CD4-positive, alpha-beta T cell treated with Interleukin-12 subunit alpha and Interleukin-12 subunit beta, for 1 hour (primary cell): ENCODE measurements at places on chromosomes 16 and 17.

GRCh38 chr17:69607162-69607834 is 192.8 kb downstream of the MAP2K6 start:
- peak; percentile 3 for DNase-seq

DNA sequence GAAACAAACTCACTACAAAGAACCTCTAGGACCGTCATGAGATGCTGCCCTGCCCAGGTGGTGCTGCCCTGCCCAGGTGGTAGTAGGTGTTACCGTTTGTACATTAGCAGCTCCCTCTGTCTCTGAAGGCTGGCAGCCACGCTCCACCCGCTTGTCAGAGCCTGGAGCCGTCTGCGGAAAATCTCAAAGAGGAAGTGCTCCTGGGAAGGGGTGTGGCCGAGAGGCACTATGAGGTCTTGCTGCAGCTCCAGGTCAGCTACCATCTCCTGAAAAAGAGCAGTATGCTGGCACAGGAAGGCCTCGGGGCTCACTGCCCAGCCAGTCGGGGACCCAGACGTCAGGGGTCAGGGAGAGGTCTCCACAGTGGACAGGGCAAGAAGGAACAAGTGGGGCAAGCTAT is 28.3 kb downstream of the ZNF276 start:
- DNase-seq: no peak

- no peak for DNase-seq
These were observed 17.7 kb downstream of the NUBP1 start for GRCh38 chr16:10761373-10761772.

- DNase-seq: no peak
These were observed 10.8 kb upstream of the APOH start for GRCh38 chr17:66240013-66240412.

GRCh38 chr17:13044572-13045065 is 26.8 kb upstream of the ELAC2 start:
- DNase-seq: no peak

GRCh38 chr16:69852815-69853214 is 90.7 kb downstream of the WWP2 start:
- no peak for DNase-seq

GRCh38 chr16:14445937-14446715 is 183.9 kb downstream of the PARN start:
- no peak for DNase-seq

DNA sequence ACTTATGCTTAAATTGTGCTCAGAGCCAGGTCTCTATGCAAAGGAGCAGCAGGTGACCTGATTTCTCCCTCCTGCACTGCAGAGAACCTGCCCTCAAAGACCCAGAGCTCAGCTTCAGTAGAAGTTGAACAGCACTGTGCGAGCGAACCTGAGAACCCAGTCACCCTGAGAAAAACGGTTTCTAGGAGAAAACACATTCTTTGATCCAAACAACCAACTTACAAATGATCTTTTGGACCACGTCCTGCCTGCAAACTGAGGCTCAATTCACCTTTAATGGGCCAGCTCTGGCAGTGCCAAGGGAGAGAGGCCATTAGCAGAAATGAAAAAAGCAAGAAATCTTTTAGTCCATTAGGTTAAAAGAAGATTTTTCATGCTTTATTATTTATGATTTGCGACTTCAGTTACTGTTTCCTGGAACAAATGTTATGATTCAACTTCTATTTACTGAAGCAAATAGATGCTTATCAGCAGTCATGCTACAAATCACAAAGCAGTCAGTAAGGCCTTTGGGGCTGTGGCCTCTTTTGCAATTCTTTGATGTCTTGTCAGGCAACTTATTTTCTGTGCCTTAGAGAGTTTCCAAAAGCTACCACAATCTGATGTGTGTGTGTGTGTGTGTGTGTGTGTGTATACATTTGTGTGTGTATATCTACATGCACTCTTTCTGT is 65.7 kb upstream of the LRRC37A3 start:
- peak; percentile 84 for DNase-seq

- no peak for DNase-seq
These were observed 29.1 kb downstream of the ENDOV start for GRCh38 chr17:80443916-80444643.

GRCh38 chr16:67645397-67646121 is 615 bp downstream of the CARMIL2 start:
- DNase-seq: no peak

DNA sequence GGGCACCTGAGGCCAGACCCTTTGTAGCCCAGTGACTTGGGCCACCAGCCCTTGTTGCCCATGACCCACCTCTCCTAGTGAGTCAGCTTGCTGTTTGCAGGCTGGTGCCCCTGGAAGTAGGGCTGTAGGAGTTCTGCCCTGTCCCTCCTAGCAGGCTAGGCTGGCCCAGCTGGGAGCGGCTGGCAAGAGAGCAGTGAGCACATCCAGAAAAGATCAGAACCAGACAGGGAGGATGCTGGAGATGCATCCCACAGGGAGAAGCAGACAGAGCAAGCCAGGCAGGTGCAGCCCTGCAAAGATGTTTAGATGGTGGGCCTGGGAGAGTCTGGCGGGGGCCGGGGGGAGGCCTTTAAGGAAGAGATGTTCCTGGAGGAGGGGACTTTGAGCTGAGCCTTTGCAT is 2.4 kb downstream of the SLC5A10 start:
- no peak for DNase-seq

GRCh38 chr17:65855245-65855644 is 293.8 kb upstream of the AXIN2 start:
- no peak for DNase-seq

DNA sequence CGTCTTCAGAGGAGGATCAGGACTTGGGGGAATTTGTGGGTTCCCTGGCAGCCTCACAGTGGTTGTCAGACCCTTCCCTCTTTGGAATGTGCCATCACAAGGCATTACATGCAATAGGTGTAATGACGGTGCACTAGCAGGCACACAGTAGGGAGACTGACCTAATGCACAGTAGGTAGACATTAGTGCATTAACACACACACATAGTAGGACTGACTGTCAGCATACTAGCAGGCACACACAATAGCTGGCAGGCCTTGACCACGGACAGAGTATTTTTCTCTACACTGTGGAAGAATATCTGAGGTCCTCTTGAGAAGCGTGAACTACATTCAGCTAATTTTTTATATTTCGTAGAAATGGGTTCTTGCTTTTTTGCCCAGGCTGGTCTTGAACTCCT is 10.9 kb upstream of the UBALD2 start:
- no peak for DNase-seq

DNA sequence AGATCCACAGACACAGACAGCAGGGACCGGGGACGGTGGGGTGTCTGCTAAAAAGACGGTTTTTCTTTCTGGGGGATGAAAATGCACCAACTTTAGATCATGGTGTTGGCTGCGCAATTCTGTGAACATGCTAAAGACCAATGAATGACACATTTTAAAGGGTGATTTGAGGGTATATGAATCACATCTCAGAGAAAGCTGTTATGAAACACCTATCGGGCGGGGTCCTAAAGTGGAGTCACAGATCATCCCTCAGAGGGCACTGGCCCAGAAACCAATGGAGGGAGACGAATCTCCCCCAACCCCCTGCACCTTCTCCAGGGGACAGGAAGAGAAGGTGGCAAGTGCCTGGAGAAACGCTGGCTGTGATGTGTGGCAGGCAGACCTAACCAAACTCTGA is 26.0 kb downstream of the KLHDC4 start:
- DNase-seq: no peak

DNA sequence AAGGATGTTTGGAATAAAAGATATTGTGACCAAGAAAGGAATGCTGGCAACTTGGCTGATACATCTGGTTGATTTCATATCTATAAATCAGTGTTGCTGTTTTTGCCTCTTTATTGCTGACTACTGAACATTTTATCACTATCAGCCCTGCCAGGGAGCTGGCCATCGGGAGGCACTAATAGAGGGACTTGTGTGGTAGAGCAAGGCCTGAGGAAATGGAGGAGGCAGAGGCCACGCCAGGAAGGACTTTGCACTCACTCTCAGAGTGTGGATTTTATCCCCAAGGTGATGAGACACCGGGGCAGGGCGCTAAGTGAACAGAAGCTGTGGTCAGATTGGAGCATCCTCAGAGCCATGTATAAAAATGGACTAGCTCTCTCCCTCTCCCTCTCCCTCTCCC is 9.3 kb upstream of the CYB561 start:
- no peak for DNase-seq

GRCh38 chr17:74024871-74025531 is 178.5 kb upstream of the RPL38 start:
- DNase-seq: no peak

DNA sequence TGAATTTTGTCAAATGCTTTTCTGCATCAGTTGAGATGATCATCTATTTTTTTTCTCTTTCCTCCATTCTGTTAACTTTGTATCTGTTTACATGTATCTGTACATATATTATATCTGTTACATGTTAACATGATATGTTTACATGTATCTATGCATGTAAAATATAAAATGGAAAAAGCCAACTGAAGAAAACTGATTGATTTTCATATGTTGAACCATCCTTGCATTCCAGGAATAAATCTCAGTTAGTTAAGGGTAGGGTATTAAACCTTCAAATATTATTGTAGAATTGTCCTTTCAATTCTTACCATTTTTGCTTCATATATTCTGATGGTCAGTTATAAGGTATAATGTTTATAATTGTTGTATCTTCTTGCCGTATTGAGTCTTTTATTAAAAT is 336.1 kb downstream of the ZFHX3 start:
- no peak for DNase-seq

GRCh38 chr16:29839822-29840221 is 19.6 kb downstream of the MVP start:
- no peak for DNase-seq

- no peak for DNase-seq
These were observed 24.7 kb upstream of the PSMD7 start for GRCh38 chr16:74271872-74272271.

GRCh38 chr17:15119968-15120367 is 145.2 kb downstream of the PMP22 start:
- DNase-seq: no peak

GRCh38 chr17:72342627-72343527 is 222.1 kb downstream of the SOX9 start:
- DNase-seq: no peak

DNA sequence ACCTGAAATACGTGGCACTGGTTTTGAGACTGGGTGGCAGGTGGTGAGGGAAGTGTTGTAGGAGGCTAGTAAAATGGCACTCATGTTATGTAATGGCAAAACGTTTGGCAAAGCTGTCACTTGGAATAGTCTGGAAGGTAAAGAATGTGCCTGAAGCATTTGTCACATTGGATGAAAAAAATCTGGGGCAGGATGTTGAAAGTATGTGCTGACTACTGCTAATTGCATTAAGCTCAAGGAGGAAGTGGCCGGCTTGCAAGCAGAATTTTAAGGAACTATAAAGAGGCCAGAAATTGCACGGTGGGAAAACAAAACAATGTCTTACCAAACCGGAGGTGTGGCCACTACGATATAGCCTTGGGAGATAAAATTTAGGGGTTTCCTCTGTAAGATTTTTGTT is 26.6 kb upstream of the NLRP1 start:
- peak; percentile 7 for DNase-seq

DNA sequence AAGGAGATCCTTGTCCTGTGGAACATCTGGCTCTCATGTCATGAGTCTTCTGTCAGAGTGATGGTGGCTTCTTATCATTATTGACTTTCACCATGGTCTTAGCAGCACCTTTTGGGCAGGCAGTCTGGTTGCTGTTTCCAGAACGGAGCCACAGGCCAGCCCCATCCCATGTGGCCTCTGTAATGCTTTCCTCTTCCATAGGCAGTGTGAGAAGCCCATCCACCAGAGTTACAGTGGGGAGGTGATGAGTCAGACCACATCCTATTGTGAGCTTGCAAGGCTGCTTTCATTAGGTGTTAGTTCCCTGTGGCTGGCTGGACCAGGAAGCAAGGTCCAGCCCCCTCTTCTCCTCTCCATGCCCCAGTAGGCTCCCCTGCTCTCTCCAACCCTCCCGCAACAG is 30.8 kb upstream of the SPACA3 start:
- no peak for DNase-seq

DNA sequence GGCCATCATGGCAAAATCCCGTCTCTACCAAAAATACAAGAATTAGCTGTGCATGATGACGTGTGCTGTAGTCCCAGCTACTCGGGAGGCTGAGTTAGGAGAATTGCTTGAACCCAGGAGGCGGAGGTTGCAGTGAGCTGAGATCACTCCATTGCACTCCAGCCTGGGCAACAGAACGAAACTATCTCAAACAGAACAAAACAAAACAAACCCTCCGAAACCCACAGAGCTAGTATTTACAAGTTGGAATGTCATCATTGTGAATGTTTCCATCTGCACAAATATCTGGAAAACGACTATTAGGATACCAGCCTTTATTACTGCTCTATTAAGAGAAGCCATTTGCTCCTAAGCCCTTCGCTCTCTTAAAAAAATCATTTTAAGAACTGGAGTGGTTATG is 26.0 kb downstream of the SMARCE1 start:
- DNase-seq: no peak

DNA sequence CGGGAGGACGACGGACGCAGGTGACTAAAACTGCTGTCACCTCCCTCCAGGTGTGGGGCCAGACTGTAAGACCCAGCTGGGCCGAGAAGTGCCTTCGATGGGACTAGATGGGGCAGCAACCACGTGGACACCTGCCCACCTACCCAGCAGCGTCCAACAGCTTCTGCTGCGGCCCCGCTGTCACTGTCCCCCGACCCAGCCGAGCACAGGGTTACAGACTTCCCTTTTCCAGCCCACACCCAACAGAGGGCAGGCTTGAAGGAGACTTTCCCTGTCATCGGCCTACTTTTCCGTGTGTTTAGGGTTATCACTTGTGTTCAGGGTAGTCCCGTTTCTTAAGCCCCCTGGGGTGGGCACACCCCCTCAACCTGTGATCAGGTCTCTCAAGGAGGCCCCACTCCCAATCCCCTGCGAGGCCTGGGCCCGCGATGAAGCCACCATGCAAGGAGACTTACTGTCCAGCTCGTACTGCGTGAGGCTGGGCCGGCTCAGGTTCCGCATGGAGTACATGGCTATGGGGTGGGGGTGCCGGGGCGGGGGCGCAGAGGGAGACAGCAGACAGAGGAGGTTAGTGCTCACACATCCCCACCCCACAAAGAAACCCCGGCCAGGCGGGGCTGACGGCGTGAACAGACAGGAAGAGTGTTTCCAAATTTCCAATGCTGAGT is 68.8 kb upstream of the CDC42EP4 start:
- no peak for DNase-seq

- no peak for DNase-seq
These were observed 186.6 kb downstream of the WWOX start for GRCh38 chr16:78286065-78286464.

DNA sequence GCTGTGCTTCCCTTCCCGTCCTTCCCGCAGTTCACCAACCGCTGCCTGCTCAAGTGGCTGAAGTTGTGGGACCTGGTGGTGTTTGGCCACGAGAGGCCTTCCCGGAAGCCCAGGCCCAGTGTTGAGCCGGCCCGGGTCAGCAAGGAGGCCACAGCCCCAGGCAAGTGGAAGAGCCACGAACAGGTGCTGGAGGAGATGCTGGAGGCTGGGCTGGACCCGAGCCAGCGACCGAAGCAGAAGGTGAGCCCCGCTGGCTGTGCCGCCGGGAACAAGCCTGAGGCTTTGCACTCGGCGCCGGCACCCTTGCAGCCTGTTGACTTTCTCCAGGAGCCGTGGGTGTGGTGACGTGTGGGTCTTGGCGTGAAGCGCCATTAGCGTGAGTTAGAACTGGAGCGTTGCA is 2.7 kb downstream of the CHTF18 start:
- no peak for DNase-seq
